ENCODE measurements at places on chromosomes 4 and X.

- peak; percentile 7 for DNase-seq
Observed at GRCh38 chrX:139831017-139831416, 101.8 kb downstream of the ATP11C start.

DNA sequence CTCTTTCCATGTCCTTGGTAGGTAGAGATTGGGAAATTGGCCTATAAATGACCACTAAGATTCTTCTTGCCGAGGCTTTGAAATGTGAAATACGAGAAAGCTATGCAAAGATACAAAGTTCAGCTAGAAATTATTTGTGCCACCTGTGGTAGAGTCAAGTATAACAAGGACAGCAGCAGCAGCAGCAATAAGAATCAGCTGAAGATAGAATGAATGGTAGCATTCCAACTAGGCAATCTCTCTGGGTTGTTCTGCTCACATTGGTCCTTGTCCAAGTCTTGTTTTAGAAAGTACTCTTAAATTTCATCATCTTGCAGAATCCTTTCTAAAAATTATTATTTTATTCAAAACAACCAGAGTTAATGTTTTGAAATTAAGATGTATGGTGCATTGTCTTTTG is 67.8 kb upstream of the PCDH10 start:
- DNase-seq, result peak; percentile 20

DNA sequence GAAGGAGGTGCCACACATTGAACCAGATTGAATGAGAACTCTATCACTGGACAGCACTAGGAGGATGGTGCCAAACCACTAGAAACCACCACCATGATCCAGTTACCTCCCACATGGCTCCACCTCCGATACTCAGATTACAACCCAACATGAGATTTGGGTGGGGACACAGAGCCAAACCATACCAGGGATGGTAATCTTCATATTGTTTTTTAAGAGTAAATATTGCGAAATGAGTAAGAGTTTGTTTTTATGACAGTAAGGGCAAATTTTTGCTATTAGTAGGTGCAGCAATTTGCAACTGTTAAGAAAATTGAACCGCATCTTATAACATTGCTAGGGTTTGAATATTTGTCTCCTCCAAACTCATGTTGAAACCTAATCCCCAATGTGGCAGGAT is 891.5 kb downstream of the NLGN4X start:
- DNase-seq, result no peak

GRCh38 chrX:42941671-42942070 is 163.7 kb upstream of the PPP1R2C start:
- no peak for DNase-seq

DNA sequence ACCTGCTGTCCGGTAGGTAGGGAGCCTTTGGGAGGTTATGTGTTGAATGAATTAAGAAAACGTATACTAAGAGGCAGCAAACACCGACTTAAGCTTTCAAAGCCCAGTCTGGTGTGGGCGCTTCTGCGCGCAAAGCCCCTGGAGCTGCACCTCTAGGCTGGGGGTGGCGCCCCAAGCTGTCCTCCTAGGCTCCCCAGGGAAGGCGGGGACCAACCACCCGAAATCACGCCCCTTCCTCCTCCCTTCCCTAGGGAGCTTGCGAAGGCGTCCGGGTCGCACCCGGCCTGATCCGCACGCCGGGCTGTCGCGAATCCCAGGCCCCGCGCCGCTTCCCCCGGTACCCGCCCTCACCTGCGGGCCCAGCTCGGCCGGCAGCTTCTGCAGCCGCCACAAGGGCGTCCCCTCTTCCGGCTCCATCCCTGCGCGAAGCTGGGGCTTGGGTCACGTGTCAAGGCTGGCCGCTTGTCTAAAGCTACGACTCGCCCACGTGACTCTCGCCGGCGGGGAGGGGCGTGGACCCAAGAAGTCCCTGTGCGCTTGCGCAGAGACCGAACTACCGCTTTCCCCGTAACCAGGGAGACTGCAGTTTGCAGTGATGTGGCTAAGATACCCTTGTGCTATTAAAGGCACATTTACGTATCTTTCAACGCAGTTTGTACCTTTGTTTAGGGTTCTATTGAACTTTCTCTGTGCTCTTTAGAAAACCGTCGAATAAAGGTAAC is at the start of gene COMMD8:
TSS of gene COMMD8 (minus strand) at position 468 of the 722 bp plus-strand sequence. CDS start at position 417, 51 bp downstream.
- peak; percentile 97 for DNase-seq

DNA sequence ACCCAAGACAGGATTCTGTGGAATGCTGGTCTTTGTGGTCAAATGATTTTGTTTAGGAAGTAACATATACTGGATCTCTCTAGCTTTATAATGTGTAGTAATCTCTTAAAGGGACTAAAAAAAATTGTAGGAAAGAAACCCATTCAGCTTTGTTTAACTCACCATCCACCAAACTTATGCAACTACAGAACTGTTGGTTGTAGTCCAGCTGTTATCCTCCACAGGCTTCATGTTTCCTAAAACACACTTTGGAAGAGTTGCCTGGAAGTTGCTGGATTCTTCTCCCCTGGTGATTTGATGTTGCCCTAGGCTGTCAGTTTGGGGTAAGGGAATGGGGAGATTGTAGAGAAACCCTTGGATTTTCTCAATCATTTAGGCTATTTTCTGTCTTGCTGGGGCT is 89.3 kb downstream of the RLIM start:
- peak; percentile 46 for DNase-seq

DNA sequence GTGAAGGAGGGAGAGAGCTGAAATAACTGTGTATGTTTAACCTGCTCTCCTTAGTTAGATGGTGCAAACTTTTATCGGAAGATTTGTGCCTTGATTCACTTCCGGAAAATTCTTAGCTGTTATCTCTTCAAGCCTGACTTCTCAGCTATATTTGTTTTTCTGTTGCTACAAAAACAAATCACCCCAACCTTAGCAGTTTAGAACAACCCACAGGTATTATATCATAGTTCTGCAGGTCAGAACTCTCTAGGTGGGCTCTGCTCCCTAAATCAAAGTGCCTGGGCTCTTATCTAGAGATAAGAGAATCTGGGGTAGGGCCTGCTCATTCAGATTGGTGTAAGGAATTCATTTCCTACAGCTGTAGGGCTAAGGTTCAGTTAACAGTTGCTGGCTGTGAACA is 15.1 kb upstream of the CEP135 start:
- DNase-seq, result no peak

DNA sequence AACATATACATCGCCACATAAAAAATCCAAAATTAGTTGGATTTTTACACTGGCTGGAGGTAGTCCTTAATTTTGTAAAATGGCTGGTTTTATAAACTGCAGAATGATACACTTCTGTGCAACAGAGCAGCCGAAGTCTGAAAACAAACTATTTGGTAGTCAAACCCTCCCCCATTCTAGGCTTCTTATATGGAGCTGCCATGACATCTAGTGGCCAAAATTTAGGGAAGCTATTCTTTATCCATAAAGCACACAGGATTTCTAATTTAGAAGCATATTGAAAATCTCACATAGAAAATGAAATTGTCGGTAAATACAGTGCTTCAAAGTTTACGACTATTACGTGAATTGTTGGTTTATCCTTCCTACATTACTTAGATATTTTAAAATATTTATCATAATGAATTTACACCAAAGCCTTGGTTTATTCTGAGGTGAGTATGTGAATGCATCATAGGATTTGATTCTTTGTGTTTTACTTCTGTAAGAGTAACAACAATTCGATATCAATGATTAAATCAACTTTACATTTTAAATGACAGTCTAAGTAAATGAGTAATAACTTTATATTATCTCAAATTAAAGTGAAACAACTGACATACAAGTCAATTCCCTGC is 113.4 kb upstream of the FAM241A start:
- DNase-seq, result peak; percentile 75

GRCh38 chr4:7341491-7342222 is 93.1 kb downstream of the PSAPL1 start:
- no peak for DNase-seq

- DNase-seq, result no peak
Observed at GRCh38 chr4:81376720-81377119, 95.0 kb downstream of the RASGEF1B start.

GRCh38 chr4:8895295-8895694 is 23.7 kb upstream of the HMX1 start:
- no peak for DNase-seq

DNA sequence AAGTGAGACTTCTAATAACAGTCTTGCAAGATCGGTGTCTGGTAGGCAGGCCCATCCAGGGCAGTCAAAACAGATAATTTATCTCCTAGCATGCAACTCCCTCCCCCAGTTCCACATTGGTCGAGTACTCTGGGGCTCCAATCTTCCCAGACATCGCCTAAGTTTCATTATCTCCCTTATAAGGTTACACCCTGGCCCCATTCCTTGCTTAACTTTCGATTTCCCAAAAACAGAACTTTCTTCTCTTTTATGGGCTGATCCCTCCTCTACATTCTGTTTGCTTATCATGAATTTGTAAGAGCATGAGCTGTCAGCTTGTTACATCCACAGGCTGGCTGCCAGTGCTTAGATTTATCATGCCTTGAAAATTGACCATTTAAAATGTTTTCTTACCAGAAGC is 471.3 kb downstream of the TECRL start:
- peak; percentile 44 for DNase-seq

- DNase-seq, result no peak
Observed at GRCh38 chr4:3492741-3493719, 29.9 kb downstream of the DOK7 start.

- DNase-seq, result no peak
Observed at GRCh38 chr4:134308910-134309309, 107.3 kb upstream of the PABPC4L start.

GRCh38 chr4:140807491-140808252 is 51.5 kb upstream of the TBC1D9 start:
- no peak for DNase-seq

GRCh38 chr4:184169225-184169867 is 48.3 kb downstream of the ENPP6 start:
- no peak for DNase-seq

GRCh38 chr4:1623400-1623799 is 60.7 kb downstream of the FAM53A start:
- no peak for DNase-seq

DNA sequence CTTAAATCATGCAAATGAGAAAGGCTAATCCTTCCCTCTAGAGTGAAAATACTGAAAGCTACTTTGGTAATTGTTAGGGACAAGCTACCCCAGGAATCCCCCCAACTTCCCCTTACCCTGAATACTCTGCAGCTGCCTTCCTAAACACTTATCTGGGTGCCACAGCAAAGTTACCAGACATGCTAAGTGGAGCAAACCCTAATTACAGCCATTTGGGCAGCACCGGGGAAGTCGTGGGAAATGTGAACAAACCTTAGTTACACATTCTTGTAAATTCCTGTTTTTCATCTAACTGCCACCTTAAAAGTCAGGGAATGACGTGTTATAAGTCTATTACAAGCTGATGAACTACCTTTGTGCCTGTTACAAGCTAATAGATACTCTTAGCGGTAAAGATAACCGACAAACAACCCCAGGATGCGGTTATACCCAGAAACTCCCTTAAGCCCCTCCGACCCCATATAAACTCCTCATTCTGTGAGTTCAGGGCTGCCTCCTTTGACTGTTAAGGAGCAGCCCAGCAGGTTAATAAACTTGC is 66.0 kb upstream of the PLAC8 start:
- no peak for DNase-seq

DNA sequence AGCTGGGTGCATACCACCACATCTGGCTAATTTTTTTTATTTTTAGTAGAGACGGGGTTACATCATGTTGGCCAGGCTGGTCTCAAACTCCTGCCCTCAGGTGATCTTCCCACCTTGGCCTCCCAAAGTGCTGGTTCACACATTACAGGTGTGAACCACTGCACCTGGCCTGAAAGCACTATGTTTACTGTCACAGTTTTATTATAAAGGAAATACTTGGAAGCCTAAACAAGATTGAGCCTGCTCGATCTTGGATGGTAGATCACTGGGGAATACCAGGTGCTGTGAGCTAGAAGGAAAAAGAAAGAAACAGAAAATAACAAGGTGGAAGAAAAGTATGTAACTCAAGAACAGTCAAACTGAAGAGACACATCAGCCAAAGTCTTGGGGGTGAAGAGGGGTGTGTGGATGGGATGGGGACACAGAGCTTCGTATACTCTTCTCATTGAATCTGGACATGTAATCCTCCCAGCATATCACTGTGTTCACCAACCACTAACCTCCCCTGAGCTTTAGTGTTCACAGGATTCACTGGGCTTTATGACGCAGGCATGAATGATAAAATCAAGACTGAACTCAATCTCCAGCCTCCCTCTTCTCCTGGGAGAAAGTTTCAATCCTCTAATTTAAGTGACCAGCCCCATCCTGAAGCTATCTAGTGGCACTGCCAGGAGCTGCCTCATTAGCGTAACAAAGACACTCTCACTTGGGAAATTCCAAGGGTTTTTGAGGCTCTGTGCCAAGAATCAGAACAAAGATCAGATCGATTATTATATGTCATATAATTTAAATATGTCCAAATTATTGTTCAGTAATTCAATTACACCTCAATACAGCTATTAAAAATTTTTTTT is 40.9 kb downstream of the PDS5A start:
- DNase-seq, result no peak

Measured in fibroblast of pulmonary artery (primary cell).